ENCODE measurements at places on chromosomes 1 and 21.
A peak's percentile ranks its signal among the peaks of the same experiment; 100 is the strongest.

- DNase-seq: no peak
These were observed 54.1 kb downstream of the ETS2 start for GRCh38 chr21:38859852-38860251.

DNA sequence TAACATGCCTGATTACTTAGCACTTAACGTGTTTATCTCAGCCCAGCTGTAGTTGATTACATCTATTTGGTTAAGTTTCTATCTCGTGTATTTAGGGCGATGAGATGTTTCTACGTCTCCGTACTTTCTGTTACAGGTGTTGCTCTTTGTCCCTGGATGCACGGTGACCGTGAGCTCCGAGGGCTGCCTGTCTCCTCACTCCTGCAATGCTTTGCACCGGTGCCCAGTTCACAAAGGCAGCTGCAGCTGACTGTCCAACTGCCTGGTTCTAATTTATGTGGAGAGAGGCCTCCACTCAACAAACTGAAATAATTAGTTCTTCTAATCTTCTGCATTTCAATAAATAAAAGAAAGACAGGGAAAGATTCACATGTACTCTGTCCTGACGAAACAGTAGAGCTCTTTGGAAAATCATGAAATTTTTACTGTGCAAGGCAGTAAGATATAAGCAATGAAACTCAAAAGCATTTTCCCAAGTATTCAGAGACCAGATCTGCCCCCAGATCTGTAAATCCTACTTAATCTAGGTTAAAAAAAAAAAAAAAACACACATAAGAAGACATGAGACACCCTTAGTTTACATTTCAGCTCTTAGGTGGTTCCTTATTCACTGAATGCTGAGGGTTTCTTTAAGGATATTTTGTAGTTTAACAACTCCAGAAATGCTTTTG lies 108.2 kb downstream of the TGFBR3 start:
- no peak for DNase-seq

- no peak for DNase-seq
These were observed 159.9 kb upstream of the NEGR1 start for GRCh38 chr1:72442262-72442661.

DNA sequence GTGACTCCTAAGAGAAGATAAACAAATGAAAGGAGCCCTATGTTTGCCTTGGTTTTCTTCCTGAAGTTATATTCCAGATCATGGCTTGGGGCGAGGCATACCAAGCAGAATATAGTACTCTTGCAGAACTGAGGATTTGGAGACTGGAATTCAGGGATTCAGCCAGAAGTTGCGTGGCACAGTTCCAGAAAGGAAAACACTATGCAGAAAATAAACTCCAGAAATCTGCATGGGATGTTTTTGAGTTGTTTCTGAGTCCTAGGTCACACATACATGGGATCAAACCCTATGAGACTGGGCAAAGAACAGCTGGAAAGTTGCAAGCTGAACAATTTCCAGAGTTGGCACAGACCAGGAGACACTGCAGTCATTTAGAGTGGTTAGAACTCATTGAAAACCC lies 42.9 kb upstream of the IFFO2 start:
- no peak for DNase-seq

GRCh38 chr1:5312293-5312674 lies 657.9 kb downstream of the AJAP1 start:
- no peak for DNase-seq

DNA sequence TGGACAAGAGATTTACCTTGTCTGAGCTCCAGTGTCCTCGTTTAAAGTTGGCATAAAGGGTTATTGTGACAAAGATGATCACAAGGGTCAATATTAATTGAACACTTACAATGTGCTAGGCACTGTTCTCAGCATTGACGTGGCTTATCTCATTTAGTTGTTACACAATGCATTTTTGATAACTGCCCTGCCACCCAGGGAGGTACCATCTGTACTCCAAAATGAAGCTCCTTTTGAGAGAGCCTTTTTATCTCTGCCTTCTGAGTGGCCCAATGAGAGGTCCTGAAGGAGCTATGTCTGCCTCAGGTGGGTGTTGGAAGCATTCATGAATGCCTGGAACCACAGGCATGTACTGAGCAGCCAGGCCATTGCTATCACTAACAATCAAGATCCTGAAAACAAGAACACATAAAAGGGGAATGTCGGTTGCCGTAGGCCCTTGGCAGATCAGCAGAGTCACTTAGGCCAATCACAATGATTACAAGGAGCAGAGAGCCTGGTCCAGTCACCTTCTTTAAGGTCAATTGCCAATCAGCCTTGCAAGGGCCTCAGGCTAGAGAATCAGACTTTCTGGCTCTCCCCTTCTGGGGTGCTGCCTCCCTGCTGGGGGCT lies 78.5 kb downstream of the NMNAT2 start:
- no peak for DNase-seq

DNA sequence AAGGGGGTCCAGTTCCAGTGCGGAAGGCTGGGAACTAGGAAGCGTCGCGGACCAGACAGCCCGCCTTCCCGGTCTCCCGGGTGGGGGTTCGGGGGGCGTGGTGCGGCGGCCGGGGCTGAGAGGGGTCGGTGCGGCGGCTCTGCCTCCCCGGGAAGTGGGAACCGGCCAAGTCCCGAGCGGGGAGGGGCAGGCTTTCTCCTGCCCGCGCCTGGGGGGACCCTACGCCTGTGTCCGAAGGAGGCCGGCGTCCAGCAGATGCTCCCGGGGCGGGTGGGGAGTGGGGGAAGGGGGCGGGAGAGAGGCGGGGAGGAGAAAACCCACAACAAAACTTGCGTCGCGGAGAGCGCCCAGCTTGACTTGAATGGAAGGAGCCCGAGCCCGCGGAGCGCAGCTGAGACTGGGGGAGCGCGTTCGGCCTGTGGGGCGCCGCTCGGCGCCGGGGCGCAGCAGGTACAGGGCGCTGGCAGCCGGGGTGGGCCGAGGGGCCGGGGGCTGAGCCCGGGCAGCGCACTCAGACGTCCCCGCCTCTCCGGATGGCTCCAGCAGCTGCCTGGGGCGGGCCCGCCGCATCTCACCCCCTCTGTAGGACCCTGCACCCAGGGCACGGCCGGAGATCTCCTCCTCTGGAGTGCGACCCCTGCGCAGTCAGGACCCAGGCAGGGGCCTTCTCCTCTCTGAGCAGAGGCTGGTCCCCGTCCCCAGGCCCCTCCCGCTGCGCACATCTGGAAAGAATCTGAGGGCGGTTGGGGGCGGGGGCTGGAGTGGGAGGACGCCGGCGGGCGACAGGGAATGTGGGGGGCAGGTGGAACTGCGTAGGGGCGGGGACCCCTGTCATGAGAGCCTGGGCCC lies at the start of gene PODN:
PODN (plus strand) TSS at position 355 of the 849 bp plus-strand sequence. CDS start 7,643 bp downstream, outside the sequence.
- DNase-seq: no peak

GRCh38 chr1:17287130-17287776 lies 20.7 kb upstream of the PADI4 start:
- no peak for DNase-seq

- DNase-seq: no peak
These were observed 1.5 kb downstream of the EPRS1 start for GRCh38 chr1:220044678-220045355.

- no peak for DNase-seq
These were observed 82.9 kb upstream of the CACYBP start for GRCh38 chr1:174916846-174917245.

- no peak for DNase-seq
These were observed 30.7 kb downstream of the CD247 start for GRCh38 chr1:167487614-167488013.

DNA sequence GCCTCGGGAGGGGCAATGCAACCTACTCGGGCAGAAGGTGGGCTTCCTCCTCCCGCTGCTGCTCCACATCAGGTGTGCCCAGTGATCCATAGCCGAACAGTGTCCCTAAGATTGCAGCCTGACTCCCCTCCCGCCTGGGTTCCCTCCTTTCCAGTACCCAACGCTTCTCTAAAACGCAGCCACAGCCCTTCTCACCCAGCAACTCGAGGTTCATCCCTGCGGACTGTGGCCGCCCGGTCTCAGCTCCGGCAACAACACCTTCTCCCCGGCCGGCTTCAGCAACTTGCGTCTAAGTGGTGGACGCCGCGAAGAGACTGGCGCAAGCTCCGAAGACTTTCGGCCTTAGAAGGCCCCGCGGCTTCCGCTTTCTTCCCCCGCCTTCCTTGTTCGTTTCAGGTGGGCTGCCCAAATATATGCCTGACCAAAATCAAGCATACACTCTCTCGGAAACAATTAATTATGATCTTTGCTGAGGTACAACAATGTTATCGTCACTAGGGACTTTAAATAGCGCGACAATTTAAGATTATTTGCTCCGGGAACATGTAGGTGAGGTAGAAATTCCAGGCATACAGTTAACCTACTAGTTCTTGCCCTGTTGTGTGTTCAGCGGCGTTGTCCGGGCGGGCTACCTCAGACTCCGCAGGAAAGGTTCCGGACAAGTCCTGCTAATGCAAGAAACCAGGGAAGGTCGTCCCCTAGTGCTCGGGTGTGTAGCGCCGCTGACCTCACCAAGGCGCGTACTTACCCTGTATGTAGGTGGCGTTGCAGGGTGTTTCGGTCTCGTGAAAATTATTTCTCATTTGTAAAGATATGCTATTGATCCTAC lies at the start of gene RBBP5:
RBBP5 (minus strand) TSS at position 319 of the 829 bp plus-strand sequence; CDS start at position 214, 105 bp downstream.
- DNase-seq: peak; percentile 84

DNA sequence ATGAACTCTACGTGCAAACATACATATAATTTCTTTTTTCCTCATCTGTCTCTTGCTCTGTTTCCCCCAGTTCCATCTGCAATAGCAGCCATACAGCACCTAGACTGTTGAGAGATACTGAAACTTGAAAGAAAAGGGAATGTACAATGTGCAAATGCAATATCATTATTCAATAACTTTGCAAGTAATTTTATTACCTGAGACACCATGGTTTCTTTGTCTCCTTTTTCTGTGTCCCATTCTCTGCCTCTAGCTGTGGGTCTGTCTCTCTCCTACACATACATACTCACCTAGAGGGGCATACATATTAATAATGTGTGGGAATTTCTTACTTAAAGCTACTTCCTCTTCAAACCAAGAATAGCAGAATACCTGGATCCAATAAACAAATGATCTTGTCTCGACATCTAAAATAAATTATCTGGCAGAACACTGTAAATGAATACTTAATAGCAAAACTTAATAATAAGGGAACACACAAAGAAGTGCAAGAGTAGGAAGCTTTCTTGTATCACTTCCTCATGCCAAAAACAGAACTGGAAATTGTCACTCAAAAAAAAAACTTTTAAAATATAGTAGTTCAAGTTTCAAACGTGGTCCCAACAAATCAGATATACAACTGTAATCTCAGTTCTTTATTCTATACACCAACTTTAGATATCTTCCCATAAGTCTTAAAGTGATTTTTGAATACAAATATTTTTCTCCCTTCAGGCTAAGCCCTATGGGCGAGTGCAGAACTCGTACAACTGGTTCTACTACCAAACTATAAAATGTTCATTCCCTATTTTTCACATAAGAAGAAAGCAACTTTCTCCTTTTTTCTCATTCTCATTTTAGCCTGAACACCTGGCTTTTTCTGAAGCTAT lies 194.6 kb downstream of the NRIP1 start:
- no peak for DNase-seq

- no peak for DNase-seq
These were observed 22.4 kb downstream of the ARMH1 start for GRCh38 chr1:44696789-44697345.

DNA sequence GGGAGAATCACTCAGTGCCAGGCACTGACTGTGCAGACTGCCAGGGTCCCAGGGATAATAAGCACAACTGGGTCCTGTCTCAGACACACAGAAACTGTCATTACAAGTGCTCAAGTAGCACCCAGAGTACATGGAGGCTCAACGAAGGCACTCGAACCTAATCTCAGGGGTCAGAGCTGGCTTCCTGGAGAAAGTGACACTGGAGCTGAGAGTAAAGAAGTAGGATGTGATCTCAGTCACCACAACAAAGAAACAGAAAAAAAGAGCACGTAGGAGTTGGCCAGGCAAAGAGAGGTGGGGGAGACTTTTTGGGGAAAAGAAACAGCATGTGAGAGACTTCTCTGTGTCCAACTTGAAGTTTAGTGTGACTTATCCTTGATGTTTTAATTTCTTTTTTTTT lies 1.3 kb downstream of the CATSPER4 start:
- DNase-seq: no peak

Measured in GM18507 (cell line).